ENCODE measurements at places on chromosomes 7 and 10.

- DNase-seq, result no peak
Measured at GRCh38 chr7:104795616-104796398, 218.2 kb upstream of the KMT2E start.

GRCh38 chr7:22542669-22543068 lies 42.7 kb upstream of the STEAP1B start:
- no peak for DNase-seq

- no peak for DNase-seq
Measured at GRCh38 chr7:153398789-153399553, 639.4 kb downstream of the ACTR3B start.

DNA sequence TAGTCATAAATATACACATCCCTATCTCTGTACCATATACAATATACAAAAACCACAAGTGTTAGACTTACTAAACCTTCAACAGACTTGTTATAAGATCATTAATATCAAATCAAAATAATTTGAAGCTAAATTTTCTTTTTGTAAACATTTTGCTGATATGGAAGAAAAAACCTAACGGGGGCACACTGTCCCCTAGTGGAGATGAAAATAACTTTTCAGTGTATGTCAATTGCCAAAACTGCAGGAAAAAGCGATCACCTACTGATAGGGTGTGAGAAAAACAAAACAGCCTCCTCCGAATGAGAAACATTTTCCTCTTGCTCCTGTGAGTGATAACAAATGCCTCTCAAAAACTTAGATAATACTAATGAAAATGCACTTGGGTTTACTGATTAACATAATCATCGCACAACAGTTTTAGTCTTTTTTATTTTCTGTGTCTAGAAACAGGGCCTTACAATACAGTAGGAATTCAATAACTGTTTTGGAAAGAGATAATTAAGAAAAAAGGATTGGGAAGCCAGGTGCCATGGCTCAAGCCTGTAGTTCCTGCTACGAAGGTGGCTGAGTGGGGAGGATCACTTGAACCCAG lies 322.7 kb downstream of the CRPPA start:
- DNase-seq, result no peak

DNA sequence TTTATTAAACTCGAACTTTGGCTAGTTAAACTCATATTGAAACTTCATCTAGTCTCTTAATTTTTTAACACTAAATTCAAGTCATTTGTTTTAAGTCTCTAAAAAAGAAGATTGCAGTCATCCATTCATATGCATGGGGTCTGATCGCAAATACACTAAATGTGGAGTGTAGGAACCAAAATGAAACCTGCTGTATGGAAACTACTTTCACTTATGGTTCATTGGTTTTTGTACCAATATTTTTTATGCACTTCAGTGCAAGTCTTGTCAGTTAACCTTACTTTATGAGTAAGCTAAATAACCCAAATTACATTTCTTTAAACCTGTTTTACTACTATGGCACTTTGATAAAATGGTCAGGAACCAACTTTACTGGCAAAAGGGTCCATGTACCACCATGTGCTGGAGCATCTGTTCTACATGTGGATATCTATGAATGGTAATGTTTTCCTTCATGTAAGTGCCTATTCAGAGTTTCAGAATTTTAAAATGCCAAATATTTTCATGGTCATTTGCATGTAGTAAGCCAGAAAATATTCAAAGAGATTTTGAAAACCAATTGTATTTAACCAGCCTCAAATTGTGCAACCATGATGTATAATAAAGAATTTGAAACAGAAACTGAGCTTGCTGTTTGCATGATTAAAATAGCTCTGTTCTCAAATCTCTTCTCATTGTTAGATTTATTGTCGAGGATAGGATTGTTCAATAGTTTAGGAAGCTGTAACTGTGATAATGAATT lies 7.6 kb upstream of the SUPV3L1 start:
- no peak for DNase-seq

DNA sequence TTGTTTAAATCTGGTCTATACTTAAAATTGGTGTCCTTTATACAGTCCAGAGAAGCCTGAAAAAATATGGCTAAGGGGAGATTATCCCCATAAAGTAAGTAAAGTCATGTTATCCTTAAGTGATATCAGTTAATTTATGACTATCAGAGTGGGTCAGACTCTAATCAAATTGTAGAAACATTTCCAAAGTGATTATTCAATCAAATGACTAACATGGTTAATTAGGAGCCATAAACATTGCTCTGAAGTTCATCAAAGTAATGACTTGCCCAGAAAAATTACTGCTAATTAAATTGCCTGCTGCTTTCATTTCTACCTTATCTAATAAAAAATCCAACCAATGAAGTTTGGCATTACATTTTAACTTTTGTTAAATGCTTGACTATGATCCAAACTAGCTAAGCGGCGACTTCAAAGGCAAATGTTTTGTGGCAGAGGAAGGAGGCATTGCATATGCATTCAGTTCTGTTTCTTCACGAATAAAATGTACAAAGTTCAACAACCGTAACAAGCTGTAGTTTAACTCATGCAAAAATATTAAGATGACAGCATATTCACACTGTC lies 76.7 kb downstream of the ETV1 start:
- DNase-seq, result no peak

DNA sequence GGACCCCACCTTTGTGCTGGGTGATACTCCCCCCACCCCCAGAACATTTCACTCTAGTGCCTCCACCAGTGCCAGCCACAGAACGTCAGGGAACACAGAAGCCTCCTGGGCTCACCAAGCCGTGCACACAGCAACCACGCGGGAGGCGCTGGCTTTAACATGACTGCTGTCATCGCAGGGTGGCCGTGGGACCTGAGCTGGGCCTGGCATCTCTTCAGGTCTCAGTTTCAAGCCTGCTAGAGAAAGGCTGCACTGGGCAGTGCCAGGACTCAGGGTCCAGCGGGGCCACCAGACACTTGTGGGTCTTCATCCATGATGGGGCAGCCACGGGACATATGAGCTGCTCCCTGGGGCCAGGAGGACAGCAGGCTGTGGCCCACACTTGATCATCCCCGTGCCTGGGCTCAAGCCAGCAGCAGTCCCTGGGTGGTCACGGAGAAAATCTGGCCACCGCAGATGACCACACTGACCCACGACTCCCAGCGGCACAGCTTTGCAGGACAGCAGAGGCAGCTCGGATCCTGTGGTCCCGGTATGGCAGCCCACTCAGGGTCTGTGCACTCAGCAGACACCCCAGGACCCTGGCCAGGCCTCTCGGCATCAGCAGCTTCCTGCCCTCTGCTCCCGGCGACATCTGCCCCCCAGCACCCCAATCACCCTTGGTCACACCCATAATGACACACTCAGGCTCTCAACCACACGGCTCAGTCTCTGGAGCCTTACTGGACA lies 44.2 kb downstream of the CAMK2B start:
- no peak for DNase-seq

DNA sequence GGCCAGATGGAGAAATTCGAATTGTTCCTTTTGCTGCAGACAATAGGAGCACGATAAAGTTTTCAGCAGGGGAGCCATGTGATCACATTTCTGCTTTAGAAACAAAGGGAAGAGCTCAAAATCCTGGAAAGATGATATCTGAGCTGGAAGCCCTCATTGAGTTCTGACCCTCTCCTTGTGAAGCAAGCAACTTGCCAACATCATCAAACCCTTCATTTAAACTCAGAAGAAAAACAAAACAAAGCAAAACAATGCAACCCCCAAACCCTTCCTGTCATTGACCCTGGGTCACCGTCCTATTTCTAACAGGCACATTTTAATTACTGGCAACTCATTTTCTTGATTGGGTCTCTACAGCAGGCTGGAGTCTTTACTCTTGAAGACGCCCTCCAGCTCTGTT lies 198.3 kb upstream of the ZNF32 start:
- DNase-seq, result no peak
